ENCODE measurements at places on chromosomes 12 and 14.

DNA sequence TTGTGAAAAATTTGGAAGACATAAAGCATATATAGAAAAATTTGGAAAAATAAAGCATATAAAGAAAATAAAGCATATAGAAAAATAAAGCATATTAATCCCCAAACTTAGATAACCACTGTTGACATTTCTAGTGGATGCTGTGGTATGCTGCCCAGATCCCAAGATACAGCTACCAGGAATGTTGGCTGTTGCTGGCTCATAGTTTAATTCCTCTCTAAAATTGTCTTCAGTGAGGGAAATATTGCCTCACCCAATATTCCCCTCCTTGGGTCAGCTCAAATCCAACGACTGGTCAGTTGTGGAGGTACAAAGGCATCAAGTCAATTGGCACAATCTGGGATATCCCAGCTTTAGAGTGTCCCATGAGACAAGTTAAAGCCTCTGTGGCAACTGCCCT is 10.1 kb upstream of the KICS2 start:
- no peak for DNase-seq

GRCh38 chr14:54220704-54221431 is 175.9 kb upstream of the CDKN3 start:
- DNase-seq = no peak

DNA sequence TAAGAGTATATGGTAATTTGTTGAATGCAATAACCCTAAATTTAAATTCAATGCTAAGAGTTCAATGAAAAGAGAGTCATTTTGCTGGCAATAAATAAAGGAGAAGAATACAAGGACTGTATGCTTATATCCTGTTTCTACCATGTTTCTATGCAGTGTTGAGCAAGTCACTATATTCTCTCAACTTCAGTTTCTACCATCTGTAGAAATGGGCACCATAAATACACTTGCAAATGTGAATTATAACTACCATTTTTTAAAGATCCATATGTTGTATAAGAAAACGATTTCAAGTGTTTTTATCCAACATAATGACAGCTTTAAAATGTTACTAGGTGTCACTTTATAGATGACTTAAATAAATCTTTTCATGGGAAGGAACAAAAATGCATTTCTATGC is 170.3 kb downstream of the CEP128 start:
- DNase-seq = no peak

GRCh38 chr12:80142640-80143039 is 43.3 kb downstream of the OTOGL start:
- DNase-seq = no peak

DNA sequence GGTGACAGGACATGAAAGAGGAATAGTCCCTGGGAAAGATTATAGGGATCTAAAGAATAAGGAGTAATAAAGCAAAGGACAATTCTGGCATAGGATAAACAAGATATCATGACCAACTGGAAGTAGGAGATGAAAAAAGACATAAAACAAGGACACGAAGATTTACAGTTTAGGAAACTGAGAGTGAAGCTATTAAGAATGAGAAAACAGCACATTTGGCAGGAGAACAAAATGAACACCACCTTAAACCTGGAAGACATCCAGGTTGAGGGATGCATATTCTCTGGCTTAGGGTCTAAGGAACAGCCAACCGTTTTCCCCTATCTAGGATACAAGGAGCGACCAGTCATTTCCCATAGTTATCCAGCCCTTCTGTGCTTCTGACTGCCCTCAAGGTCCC is 1.9 kb downstream of the TRIP11 start:
- no peak for DNase-seq

- DNase-seq = no peak
These were observed 46.6 kb upstream of the LTBP2 start for GRCh38 chr14:74658535-74659131.

- DNase-seq = no peak
These were observed 67.8 kb downstream of the TUNAR start for GRCh38 chr14:95944462-95944861.

- no peak for DNase-seq
These were observed 938 bp upstream of the SLC25A29 start for GRCh38 chr14:100306998-100307765.

Measured in NCI-H1930 (cell line).